ENCODE measurements at places on chromosomes 5 and 9.

DNA sequence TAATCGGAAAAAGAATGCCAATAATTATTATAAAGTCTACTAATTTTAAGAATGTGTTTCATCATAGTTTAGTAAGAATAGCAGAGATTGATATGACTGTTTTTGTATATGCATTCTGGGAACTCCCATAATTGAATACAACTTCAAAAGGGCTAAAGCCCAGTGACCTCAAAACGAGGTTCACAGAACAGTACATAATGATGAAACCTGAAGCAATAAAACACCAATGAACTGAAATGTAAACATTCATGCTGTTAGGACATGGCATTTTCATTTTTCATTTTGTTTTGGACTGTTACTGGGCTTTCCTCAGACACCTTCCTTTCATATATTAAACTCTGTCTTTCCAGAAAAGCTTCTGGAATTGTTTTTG lies 684 bp upstream of the JMY start:
- DNase-seq: no peak

GRCh38 chr9:8769153-8769552 lies 969.6 kb upstream of the DMAC1 start:
- no peak for DNase-seq

DNA sequence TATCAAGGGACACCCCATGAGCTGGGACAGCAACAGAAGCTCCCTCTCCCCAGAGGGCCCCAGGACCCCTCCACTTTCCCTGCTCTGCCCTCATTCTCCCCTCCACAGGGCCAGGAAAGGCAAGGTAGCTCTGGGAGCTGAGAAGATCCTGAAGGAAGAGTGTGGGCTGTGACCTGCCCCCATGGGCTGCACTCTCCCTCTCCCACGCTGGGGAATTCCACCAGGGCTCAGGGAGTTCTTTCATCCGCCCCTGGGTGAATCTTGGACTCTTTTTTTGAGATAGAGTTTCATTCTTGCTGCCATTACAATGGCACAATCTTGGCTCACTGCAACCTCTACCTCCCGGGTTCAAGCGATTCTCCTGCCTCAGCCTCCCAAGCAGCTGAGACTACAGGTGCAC lies 73.8 kb downstream of the C9orf50 start:
- DNase-seq: no peak

GRCh38 chr9:76374783-76375559 lies 19.3 kb downstream of the RFK start:
- peak; percentile 75 for DNase-seq

DNA sequence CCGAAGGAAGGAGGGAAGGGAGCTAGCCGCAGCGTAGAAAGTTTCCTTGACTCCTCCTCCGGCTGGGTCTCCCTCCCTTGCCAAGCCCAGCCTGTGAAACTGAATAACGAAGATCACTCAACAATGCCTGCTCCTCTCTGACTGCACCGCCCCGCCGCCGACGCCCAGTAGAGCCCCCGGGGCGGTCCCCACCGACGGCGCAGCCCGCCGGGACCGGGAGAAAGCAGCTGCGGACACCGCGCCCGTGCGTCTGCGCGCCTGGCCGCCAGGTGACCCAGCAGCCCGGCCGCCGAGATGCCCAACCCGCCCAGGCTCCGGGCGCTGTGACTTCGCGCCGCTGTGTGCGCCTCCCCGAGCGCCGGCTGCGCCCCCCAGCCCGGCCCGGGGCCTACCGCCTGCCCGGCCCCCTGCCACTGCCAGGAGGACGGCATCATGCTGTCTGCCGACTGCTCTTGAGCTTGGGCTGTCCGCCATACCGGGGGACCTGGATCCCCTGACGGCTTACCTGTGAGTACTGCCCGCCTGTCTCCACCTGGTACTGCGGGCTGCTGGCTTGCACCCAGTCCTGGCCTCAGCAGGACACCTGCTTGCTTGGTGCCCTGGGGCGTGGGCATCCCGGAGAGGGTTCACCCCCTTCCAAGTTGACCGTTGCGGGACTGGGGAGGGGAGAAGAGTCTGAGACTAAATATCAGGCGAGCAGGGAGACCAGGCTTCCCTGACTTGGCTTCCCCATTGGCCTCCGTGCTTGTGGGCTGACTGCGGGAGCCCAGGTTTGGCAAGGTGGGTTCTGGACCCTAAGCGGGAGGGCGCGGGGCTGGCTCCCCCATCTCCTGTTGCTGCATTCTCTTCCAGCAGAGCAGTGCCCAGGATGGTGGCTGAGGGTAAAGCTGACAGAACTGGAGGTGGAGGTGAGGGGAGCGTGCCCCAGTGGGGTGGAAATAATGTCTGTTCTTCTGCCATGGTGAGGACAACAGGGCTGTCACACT lies 26.2 kb upstream of the SPTLC1 start:
- no peak for DNase-seq

DNA sequence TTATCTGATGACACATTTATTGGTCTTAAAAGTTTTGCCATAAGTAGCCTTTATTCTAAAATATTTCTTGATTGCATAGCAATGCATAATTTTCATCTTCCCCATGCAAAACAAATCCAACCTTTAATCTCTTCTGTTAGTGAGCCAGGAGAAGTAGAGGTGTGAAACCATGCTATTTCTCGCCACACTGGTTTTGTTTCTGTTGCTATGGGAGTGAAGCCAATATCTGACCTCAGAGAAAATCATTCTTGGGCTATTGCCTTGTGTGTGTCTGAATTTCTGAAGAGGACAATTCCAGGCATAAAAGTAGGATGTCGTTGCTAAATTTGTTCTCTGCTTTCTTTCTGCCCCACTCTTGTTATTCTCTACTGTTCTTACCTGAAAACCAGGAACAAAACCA lies 183.6 kb downstream of the PTTG1 start:
- no peak for DNase-seq

DNA sequence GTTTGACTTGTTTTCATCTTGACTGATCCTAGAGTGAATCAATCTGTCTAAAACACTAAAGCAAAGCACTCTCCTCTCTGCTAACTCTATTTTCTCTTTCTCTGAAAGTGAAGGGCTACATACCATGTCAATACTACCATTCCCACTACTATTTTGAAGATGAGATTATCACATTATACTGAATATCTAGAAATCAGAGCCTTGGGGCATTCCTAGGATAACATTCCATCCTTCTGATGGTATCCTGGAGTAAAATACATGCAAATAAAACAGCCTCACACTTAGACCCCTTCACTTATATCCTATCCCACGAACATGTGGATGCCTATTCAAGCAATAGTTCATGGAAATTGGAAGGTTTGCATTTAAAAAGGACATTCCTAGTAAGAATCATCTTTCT lies 309.3 kb upstream of the ACTBL2 start:
- DNase-seq: no peak

DNA sequence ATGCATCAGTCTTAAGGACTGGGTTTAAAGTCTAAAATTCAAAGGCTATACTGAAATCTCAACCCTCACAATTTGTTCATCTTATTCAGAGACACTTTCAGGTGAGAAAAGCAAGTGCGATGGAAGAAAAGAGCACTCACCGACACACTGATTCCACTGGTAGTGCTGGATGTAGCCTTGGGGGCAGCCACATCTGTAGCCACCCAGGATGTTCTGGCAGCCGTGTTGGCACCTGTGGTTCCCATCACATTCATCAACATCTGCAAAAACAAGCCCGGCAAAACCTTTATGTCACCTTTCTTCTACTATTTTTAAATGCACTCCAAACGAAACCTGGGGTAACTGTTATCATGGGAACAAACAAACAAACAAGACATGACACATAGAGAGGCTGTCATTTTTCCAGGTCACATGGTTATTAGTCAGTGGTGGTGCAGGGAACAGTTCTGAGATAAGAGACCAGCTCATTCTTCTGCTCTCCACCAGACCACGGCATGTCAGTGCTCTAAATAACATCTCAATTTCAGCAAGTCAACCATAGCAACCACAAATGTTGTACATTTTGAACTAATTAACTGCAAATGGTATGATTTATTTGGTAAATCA lies 188.4 kb downstream of the SLC12A2 start:
- DNase-seq: peak; percentile 74

- no peak for DNase-seq
These were observed 40.3 kb upstream of the TNFAIP8 start for GRCh38 chr5:119315516-119315949.

DNA sequence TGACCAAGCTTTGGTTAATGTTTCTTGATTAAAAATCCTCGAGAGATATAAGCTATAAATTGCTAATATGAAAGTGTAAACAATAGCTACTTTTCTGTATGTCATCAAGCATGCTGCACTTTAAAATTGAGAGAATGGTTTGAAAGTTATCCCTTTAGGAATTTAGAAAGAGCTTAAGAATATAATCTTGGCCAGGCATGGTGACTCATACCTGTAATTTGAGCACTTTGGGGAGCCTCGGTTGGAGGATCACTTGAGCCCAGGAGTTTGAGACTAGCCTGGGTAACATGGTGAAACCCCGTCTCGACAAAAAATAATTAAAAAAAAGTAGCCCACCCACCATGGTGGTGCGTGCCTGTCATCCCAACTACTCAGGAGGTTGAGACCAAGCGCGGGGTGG lies 12.2 kb upstream of the MROH2B start:
- DNase-seq: no peak

DNA sequence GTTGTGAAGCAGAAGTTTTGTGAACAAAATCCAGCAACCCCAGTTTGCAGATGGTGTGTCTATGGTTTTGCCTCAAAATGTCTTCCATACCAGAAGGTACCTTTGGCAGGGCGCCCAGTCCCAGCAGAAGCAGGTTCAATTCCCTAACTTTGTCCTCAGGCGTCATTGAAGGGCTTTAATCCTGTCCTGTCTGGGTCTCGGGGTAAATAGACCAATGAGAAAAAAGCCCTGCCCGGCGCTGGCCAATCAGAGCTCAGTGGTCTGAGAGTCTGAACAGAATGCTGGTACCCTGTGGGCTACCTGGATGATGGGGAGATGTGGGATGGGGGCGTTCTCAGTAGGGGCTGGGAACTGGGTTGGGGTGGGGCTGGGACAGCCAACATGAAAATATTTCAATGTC lies 6.2 kb upstream of the ST6GALNAC4 start:
- DNase-seq: no peak

DNA sequence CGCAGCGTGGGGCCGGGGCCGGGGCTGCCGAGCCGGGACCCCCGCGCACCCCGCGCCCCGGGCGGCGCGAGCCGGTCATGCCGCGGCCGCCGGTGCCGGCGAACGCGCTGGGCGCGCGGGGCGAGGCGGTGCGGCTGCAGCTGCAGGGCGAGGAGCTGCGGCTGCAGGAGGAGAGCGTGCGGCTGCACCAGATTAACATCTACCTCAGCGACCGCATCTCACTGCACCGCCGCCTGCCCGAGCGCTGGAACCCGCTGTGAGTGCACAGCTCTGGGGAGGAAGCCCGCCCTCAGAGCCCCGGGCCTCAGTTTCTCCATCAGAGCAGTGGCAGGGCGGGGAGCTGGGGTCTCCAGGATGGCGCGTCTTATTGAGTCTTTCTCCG lies 335 bp downstream of the GALNT12 start:
- DNase-seq: no peak

DNA sequence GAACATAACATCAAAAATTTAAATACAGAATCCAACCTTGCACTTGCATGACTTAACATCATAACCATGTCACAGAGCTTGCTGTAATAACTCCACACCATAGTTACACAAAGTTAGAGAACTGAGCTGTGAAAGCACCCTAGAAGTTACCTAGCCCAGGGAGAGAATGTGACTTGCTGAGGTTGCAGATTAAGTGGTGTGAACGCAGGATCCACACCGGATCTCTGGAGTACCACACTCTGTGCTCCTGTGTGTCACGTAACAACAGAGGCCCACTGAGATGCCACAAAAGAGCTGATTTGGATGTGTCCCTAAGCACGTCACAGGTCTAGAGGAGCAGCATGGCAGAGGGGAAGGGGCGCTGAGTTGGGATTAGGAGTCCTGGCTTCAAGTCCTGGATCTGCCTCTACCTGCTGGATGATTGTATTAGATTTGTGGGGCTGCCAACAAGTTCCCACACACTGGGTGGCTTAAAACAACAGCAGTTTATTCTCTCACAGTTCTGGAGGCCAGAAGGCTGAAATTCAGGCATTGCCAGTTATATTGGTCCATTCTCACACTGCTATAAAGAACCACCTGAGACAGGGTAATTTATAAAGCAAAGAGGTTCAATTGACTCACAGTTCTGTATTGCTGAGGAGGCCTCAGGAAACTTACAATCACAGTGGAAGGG lies 213.3 kb upstream of the TBC1D2 start:
- DNase-seq: no peak

DNA sequence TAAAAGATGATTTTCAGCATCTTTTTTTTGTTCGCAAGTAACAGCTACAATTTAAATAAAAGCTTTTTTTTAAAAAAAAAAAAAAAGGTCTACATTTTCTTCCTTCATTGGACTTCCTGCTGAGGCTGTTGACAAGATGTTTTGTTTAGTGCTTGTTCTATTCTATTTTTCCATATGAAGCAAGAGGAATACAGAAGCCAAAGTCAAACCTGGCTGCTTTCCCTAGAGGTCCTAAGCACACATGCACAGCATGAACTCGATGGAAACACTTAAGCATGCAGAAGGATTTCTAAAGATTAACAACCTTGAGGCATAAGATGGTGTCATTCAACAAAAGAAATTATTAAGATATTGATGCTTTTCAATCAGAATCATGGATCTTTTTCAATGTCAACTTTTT lies 105.1 kb downstream of the ADCY2 start:
- DNase-seq: no peak

DNA sequence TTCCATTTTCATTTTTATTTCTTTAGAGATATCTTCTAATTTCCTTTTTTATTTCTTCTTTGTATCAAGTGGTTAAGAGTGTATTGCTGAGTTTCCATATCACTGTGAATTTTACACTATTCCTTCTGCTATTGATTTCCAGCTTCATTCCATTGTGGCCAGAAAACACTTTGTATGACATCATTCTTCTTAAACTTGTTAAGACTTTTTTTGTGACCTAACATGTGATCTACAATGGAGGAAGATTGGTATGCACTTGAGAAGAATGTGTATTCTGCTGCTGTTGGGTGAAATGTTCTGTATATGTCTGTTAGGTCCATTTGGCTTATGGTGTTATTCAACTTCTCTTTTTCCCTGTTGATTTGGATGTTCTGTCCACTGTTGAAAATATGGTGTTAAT lies 274.2 kb upstream of the PUM3 start:
- DNase-seq: no peak

DNA sequence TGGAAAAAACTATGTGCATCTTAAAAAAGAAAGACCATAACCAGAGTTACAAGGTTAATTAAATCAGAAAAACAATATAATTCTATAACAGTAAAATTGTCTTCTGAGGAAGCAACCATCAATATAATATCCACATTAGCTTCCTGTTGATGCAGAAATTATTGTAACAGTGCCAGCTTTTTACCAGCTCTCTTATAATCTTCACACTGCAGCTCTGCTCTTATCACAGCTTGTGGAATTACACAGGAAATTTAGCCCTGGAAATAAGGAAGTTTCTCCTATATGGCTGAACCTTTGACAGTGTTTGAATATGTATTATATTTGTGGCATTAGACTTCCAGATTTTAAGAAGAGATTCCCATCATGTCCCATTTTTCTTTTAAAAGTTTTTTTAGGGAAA lies 49.1 kb upstream of the TEK start:
- DNase-seq: no peak

DNA sequence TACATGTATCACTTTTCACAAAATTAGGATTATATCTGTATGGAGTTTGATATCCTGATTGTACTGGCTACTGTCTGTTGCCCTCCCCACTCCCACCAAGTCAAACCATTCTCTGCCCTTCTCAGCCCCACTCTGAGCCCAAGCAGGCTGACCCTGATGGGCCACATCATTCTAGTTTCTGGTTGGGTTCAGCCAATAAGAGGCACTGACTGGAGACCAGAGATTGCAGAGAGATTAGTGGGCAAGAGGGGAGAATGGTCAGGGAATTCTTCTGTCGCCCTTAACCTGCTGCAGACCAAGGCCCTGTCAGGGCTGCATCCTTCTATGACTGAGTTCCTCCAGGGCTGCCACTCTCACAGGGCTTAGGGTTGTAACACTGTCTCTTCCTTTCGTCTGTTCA lies 2.7 kb downstream of the HSPB3 start:
- no peak for DNase-seq
